Fibroblast of the aortic adventitia (primary cell): ENCODE measurements at places on chromosomes 12 and 14.

GRCh38 chr14:33350366-33350990 is 411.8 kb downstream of the NPAS3 start:
- DNase-seq, result no peak

DNA sequence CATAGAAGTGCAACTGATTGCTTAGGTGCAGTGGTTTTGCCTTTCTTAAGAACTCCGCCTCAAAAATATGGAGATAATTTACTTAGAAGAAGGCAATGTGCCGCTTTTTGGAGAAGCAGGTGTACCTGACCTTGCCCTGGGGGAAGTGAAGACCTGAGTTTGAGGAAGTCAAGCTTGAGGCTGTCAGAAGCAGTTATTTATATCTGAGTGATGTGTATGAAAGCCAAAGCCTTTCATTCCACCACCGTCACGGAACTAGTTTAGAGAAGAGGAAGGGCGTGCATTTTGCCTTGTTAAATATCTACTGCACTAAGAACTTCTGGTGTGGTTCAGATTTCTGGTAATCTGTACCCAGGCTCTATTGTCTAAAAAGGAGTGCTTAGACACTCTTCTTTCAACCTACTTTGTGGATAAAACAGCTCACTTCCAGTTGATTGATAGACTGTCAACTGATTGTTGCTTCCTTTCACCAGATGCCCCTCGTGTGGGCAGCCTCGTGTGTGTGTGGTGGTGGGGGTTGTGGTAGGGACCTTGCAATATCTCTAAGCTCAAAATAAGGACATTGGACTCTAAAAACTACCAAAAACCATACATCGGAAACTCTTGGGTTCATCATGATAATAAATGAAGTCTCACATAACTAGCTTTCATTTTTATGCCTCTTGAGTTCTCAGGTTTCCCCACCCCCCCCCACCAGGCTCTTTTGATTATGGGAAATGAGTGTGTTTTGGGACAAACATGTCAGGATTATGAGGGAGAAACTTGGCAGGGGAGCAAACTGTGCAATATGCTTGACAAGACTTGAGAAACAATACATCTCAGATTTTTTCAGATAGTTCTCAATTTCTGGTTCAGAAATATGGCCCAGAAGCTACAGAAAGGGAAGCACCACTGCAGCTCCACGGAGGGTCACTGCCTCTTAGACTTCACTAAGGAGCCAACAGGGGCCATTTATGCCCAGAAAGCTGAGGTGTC is 78.6 kb downstream of the ARF6 start:
- peak; percentile 64 for DNase-seq

- peak; percentile 43 for DNase-seq
These were observed 21.1 kb upstream of the KCNA5 start for GRCh38 chr12:5022465-5023061.

GRCh38 chr14:85423889-85424288 is 106.1 kb upstream of the FLRT2 start:
- DNase-seq, result no peak

- peak; percentile 21 for DNase-seq
These were observed 112.7 kb downstream of the IPO8 start for GRCh38 chr12:30582943-30583342.

- DNase-seq, result no peak
These were observed 6.2 kb upstream of the ATN1 start for GRCh38 chr12:6921539-6921938.

GRCh38 chr12:130569521-130569920 is 146.6 kb downstream of the RIMBP2 start:
- DNase-seq, result no peak

DNA sequence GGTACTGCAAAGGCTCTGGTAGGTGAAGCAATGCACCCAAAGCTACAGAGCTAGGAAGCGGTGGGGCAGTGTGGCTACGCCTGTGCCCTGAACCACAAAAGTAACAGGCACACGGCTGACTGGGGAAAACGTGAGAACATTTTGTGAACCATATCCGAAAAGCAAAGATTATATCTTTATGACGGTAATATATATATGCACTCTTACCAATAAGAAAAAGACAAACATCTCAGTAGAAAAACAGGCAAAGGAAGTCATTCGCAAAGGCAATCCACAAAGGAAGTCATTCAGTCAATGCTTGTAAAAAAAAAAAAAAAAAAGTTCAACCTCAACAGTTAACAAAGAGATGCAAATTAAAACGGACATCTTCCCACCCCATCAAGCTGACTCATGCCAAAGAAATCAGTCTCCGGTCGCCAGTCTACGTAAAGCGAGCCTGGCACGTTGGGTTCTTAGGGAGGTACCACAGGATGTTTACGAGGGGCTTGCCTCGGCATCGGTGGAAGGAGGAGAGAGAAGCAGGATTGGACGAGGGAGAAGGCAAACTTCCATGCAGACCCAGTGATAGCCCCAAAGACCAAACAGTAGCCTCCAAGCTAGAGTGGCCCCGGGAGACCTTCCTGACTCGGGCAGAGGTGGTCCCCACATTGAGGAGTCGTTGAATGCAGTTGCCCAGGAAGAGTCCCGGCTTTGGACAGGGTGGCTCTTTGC is 39.4 kb upstream of the PPP2R5C start:
- no peak for DNase-seq

DNA sequence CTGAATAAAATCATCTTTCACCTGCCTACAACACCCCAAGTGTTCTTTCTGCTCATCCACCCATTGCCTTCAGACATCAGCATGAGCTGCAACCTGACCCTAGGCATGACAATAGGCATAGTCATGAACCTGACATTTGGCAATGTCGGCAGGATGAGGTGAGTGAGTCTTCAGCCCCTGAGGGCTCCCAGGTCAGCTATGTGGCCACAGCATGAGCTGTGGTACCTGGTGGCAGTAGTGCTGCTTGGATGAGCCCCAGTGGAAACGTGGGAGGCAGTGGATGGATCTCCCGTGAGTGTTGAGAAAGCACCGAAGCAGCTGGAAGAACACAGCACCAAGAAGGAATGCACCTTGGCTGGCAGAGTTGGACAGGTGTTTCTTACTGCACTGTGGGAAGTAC is 334.8 kb upstream of the FAR2 start:
- DNase-seq, result no peak

GRCh38 chr12:19033244-19033643 is 96.3 kb upstream of the PLEKHA5 start:
- DNase-seq, result no peak
